ENCODE measurements at places on chromosomes 7 and 10.

DNA sequence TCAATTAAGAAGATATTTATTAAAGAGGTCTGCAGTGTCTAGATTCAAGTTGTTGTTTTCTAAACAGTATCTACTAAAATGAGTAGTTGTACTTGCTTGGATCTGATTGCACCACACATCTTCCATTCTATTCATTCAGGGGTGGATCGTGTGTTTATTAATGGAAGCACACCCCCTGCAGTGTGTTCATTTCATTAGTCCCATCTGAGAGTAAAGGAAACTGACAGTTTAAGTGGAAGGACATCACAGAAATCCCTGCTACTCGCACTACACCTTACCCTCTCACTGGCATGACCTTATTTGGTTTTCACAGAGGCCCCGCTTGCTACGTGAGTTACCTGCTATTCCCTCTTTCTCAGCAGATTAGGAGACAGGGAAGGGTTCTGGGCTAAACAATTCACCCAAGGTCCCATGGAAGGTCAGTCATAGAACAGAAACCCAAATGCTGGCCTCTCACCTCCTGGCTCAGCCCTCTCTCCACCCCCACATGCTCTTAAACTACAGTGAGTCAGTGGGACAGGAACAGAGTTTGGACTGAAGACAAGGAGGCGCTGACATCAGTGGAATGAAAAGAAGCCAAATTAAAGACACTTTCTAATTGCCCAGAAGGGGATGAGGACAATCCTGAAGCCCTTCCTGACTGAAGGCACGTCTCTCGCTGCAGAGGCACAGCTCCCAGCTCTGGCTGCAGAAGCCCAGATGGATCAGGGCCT is 369.2 kb upstream of the NRP1 start:
- peak; percentile 62 for DNase-seq

DNA sequence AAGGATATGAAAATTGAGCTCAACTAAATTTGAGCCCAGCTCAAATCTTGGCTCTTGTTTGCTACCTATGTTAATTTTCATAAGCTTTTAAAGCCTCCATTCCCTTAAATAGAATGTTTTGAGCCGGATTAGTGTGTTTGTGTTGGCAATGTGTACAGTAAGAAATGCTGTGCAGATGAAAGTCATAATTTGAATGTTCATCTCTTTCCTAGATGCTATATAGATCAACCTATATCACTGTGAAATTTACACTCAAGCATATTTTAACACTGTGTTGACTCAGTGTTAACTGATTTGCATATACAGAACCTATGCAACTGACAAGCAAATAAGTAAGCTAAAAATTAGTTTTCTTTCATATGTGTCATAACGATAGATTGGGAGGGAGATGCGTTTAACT is 272.5 kb downstream of the TFEC start:
- no peak for DNase-seq

GRCh38 chr7:2379821-2380450 is 23.5 kb upstream of the CHST12 start:
- no peak for DNase-seq

DNA sequence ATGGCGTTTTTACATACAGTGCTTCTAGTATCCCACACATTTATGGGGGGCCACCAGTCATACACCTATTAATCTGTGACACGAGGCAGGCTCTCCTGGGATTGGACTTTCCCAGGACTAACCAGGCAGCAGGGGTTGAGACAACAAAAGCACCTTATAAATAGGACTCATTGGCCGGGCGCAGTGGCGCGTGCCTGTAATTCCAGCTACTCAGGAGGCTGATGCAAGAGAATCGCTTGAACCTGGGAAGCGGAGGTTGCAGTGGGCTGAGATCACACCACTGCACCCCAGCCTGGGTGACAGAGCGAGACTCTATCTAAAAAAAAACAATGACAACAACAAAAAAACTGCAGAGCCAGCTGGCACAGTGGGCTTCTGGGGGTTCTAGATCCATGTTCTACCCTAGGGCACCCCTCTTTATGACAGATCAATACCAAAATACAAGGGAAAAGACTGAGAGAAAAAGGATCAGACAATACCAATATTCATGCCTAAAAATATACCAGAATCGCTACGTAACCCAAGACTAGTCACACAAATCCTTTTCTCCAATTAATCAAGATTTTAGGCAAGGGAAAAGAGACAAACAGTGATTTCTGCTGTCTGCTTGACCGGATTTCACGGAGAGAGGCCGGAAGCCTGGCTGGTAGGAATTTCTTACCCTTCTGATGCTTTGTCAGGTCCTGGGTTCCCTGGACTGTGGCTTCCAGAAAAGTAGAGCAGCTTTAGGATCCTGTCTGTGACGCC is 98.4 kb upstream of the CCNY start:
- DNase-seq: no peak

- DNase-seq: no peak
Measured at GRCh38 chr10:93838278-93838677, 55.5 kb upstream of the SLC35G1 start.

GRCh38 chr7:104486931-104487330 is 158.5 kb downstream of the LHFPL3 start:
- DNase-seq: no peak

GRCh38 chr10:75105576-75106197 is 5.8 kb upstream of the SAMD8 start:
- DNase-seq: no peak

DNA sequence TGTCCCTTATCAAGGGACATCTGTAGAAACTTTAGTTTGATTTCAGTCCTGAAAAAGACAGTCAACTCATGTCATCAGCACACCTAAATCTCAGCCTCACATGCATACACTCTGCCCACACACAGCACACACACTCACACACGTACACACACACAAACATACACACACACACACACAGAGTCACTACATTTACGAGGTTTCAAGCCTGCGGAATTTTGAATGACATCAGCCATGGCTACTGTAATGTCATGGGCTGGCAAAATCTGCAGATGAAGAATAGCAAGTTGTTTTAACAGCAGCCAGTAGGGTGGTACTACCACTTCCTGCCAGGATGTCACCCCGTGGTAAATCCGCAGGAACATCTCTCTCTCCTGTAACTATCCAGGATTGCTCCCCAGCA is 37.1 kb upstream of the EZH2 start:
- DNase-seq: no peak

DNA sequence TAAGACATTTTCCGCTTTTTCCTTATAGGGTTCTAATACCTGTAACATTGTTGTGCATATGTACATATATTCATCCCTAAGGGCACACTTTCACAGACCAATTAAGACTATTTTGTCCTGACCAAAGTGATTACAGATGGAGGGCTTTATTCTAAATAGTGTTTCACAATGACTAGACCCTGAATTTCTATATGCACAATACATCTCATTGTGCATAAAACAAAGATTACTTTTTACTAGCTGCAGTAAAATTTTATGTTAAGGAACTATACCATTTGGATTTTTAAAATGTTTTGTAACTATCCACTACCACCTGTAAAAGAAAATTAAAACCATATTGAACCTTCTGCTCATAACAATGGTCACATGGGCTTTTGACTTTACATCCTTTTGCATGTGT is 87.8 kb downstream of the CTTNBP2 start:
- DNase-seq: no peak

GRCh38 chr7:131967216-131967730 is 410.8 kb upstream of the PODXL start:
- no peak for DNase-seq

GRCh38 chr7:122006687-122007086 is 133.7 kb downstream of the PTPRZ1 start:
- peak; percentile 72 for DNase-seq

- DNase-seq: no peak
Measured at GRCh38 chr10:104036518-104037260, 49.0 kb downstream of the COL17A1 start.

DNA sequence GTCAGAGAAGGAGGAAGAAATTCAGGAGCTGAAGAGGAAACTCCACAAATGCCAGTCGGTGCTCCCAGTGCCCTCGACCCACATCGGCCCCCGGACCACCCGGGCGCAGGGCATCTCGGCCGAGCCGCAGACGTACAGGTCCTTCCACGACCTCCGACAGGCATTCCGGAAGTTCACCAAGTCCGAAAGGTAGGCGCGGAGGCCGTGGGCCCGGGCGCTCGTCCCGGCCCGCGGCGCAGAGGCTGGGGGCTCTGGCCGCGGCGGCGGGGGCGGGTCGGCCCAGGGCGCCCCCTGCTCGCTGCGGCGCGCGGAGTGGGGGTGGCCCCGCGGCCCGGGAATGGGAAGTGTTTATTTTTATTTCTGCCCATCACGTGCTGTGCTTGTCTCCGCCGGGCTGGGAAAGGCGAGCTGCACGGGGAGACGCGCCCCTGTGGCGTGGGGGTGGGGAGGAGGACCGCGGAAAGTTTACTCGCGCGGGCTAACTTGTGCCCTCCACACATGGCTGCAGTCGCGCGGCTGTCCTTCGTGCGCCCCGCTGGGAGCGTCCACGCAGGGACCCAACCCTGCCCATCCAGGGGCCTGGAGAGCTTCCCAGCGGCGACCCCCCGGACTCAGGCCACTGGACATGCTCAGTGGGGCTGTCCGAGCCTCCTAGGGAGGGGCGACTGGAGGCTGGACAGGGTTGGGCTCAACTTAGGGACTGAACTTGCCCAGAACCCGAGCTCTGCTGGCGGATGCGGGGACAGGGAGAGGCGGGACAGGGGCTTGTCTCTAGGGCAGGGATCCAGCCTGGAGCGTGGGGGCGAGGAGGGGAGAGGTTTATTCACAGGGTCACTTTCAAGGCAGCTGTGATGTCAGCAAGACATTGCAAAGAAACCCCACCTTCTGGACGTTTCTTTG is 82.6 kb upstream of the PRKG1 start:
- no peak for DNase-seq

DNA sequence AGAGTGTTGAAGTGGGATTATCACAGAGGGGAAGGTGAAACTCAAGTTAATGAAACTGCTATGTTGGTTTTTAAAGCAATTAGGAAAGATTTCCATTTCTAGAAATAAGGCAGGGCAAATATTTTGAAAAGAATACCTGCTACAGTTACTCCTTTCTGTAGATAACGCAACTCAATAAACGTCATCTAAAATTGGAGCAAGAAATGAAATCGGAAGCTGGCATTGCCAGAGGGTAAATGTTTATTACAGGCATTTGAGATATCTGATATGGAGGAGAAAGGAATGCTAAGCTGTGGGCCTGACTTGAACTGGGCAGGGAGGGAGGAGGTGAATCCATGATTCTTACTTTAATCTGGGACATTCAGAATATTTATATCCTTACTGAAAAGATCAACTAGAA is 217.0 kb upstream of the ADARB2 start:
- no peak for DNase-seq

Measured in epithelial cell of esophagus (primary cell).